ENCODE measurements at places on chromosomes 7 and 10.

GRCh38 chr10:129626309-129626708 lies 159.3 kb downstream of the MGMT start:
- no peak for DNase-seq

GRCh38 chr7:154720016-154720415 lies 282.9 kb downstream of the PAXIP1 start:
- DNase-seq, result no peak

- no peak for DNase-seq
These were observed 66.3 kb upstream of the SP4 start for GRCh38 chr7:21361413-21362125.

DNA sequence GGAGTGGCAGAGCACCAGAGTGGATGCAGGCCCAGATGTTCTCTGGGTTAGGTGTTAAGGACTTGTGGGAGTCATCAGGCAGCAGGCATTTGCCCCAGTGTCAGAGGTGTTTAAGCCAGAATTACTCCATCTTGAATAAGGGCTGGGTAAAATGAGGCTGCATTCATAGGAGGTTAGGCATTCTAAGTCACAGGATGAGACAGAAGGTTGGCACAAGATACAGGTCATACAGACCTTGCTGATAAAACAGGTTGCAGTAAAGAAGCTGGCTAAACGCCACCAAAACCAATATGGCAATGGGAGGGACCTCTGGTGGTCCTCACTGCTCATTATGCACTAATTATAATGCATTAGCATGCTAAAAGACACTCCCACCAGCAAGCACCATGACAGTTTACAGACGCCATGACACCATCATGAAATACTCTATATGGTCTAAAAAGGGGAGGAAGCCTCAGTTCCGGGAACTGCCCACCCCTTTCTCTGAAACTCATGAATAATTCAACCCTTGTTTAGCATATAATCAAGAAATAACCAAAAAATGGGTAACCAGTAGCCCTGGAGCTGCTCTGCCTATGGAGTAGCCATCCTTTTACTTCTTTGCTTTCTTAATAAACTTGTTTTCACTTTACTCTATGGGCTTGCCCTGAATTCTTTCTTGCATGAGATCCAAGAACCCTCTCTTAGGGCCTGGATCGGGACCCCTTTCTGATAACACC lies 882 bp upstream of the LRRC61 start:
- no peak for DNase-seq

- no peak for DNase-seq
These were observed 40.1 kb downstream of the PALD1 start for GRCh38 chr10:70518695-70519094.

GRCh38 chr7:68556537-68556936 lies 1041.7 kb upstream of the AUTS2 start:
- DNase-seq, result no peak
